A673 (cell line): ENCODE measurements at places on chromosomes 13 and 19.
A peak's percentile ranks its signal among the peaks of the same experiment; 100 is the strongest.

DNA sequence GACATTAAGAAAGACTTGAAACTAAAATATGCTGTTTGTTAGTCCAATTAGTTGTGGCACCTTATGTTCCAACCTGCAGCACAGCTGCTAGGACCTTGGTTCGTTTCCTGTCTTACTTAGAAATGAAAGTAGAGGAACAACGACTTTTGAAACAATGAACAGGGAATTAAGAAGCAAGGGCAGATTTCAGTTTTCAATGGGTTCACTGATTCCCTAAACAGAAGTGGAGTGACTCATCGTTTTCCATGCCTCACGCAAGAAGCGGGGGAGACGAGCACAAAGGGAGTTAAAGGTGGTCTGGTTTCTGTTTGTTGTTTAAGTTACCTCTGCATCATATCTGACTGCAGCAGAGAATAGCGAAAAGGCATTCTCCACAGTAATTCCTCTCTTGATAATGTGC lies 44.8 kb downstream of the PHF11 start:
- no peak for DNase-seq

DNA sequence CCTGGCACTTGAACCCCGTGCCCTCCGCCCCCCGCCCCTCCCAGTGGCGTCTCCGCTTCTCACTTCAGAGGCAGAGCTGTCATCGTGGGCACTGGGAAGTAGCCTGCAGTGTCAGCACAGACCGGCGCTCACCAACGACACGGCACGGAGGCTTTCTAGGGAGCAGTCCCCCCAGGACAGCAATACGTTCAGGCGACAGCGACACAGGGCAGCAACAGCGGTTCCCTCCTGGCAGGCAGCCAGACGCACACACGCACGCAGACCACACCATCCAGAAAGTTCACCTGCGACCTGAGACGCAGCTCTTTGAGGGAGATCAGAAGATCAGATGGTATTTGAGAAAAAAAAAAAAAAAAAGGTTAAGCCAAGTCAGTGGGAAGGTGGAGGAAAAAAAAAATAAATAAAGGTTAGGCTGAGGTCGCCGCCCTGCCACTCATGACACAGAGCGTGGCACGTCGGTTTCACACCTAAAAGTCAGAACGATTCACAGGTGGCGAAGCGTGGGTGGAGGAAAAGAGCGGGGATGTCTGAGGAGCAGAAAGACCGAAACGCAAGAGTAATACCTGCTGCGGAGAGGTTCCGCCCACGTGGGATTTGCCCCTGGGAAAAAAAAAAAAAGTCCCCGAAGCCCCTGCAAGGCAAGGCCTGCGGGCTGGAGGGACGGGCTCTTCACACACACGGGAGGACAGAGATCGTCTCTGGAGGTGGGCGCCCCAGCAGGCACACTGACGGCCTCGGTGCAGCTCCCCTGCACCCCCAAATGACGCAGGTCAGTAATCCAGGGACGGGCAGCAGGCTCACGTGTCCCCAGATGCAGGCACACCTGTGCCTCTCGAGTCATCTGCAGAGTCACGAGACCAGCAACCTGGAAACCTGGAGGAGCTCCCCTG lies 94.5 kb downstream of the GNG7 start:
- DNase-seq: no peak

DNA sequence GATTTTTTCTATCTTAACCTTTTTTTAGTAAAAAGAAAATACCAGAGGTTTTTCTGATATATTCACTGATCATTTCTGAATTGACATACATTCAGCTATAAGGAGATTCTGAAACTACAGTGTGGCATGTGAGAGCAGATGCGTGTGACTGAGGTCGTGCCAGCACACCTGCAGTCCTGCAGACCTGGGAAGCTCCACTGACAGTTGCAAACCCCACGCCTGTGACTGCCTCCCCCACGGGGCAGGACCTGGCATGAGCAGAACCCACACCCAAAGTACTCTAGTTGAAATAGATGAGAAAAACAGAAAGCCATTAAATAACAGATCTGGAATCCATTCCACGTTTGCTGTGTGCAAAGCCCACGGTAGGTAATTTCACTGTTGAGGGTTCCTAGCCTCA lies 80.7 kb downstream of the TEX29 start:
- DNase-seq: no peak

DNA sequence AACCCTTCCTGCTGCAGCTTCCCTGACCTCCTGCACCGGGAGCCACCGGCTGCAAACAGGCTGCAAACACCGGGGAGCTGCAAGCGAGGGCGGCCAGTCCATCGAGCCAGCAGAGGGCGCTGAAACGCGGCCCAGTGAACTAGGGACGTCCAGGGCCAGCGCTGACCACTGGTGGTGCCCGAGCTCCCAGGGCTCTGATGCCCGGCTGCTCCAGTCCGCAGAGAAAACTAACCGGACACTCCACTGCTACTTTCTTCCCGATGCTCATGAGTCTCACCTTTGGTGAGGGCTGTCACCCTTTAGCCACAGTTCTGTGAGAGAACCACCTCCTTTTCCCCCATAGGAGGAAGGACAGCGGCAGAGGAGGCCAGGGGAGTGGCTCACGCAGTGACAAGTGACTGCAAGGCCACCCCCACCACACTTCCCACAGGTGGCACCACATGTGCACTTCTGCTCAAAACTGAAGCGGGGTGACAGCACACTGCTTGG lies 82.8 kb upstream of the MTIF3 start:
- peak; percentile 46 for DNase-seq
